ENCODE measurements at places on chromosomes 3 and 15.

GRCh38 chr3:20043396-20043795 is 3.1 kb downstream of the KAT2B start:
- no peak for DNase-seq

DNA sequence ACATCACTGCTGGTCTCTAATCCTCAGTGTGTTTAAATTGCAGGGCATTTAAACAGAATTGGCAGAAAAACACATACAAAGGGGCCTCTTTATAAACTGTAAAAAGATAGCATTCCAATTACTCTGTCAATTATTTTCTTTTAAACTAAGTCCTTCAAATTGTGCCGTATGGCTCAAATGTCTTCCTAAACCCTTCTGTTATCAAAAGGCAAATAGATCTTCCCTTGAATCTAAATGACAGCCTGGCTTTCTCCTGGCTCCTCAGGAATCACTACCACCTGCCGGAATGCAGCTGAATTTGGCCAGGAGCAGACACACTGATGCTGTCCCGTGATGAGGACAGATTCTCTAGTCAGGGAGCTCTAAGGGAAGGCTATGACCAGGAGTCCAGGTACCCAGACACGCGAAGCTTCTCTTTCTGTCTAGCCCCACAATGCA is 85.6 kb downstream of the IGF2BP2 start:
- no peak for DNase-seq

DNA sequence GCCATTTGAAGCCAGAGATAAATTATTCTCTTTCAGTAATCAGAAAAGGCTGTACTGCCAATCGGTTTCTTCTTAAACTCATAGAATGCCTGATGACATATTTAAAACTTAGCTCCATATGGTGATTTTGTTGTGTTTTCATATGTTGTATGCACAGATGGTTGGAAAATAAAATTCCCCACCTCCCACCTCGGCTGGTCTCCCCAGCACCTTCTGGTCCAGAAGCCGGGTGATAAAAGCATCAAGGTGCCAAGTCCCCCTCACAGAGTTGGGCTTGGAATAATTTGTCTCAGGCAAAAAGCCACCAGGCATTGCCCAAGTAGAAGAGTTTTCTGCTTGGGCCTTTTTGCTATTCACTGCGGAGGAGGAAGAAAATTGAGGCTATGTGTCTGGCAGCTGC is 18.4 kb downstream of the LARS2 start:
- DNase-seq = no peak

- no peak for DNase-seq
Observed at GRCh38 chr3:150727653-150728502, 24.2 kb upstream of the ERICH6 start.

DNA sequence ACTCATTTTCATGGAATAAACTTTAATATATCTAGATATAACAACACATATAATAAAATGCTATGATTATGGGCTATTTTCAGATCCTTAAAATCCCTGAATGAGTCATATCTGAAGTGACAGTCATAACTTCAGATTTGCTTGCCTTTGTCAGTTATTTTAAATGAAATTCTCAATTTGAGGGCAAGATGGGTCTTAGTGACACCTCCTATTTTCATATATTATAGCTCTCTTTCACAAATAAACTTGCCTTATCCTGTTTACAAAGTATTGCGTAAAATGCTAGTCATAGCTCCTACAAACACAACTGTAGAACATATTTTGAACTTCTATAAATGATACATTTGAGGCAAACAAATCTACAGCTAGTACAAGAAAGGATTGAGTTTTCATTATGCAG is 6.2 kb upstream of the THRB start:
- no peak for DNase-seq

- no peak for DNase-seq
Observed at GRCh38 chr15:76339305-76340197, 3.0 kb downstream of the ISL2 start.

- no peak for DNase-seq
Observed at GRCh38 chr3:149428087-149428486, 46.4 kb upstream of the TM4SF4 start.

DNA sequence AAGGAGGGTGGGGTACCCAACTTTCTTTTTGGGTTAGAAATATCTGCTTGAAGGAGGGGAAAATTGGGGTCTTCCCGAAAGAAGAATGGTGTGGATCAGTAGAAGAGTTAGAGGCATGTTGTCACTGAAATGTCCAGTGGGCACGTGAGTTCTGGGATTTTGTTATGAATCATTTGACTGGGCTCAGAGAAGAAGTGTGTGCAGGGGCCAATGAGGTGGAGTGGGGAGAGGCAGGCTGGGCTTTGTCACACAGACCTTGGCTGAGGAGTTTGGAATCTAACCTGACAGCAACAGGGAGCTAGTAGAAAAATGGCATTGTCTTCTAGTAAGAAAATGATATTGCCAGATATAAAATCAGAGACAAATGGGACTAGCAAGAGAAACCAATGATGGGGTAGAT is 436.8 kb downstream of the MFSD1 start:
- DNase-seq = no peak

DNA sequence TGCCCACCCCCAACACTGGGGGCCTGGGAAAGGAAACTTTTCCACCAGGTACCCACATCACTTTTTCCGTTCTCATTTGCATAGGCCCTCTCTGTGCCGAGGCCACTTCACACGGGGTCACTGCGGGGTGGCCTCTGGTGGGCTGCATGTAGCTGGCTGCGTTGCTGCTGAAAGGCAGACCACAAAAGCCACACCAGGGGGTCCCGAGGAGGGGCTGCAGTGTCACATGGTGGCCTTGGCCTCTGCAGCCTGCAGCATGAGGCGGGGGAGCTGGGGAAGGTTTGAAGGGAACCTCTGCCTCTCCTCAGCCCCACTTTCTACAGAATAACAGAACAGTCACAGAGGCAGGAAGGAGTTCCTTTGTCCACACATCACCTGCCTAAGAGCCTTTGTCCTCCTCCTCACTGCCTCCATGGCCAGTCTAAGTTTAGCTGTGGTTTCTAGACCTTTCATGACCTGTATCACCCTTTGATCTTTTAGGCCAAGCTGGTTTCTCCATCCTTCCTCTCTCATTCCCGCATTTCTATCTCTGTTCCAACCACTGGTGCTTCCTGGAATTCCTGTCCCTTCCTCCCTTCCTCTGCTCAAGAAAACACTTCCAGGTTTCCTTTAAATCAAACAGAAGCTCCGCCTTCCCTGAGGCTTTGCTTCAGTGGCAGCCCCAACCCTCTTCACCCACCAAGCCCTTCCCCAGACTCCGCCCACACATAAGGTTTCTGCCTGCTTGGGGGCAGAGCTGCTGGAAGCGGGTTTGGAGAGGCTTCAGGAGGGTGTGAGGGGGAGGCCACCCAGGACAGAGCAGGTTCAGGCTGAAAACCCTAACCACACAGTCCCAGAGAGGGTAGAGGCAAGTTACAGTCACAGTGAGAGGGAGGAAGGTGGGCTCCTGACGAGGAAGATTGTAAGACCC is 150.7 kb upstream of the TLE3 start:
- DNase-seq = no peak
